ENCODE measurements at places on chromosomes 3 and 15.

- DNase-seq: no peak
Observed at GRCh38 chr15:57493351-57493750, 98.4 kb upstream of the MYZAP start.

GRCh38 chr3:180072786-180073185, 36.0 kb upstream of the PEX5L start:
- DNase-seq: no peak

DNA sequence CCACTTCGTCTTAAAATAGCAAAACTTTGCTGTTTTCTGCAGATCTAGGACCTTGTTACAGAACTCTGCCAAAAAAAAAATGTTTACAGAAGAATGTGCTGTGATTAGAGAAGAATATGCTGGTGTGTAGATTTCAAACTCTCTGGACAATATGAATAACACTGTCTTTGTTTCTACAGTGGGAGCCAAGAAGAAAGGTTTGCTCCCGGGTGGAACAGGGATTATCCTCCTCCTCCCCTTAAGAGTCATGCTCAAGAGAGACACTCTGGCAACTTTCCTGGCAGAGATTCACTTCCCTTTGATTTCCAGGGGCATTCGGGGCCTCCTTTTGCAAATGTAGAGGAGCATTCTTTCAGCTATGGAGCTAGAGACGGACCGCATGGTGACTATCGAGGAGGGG, 27.3 kb downstream of the RBM6 start:
- no peak for DNase-seq

DNA sequence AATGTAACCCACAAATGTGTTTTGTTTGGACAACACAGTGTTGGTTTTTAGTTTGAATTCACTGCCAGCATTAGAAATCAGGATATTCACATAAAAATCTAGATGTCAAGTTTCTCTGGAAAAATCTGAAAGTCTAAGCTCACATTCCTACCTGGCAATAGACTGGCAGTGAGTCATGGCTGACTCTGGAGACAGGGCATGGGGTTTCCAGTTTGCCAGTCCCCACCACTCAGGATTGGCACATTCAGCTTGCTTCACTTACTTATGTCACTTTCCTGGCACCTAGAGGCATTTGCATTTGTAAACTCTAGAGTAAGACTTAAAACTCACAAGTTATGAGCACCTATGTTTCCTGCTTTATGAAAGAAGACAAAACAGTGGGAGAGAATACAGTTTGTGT, 19.1 kb upstream of the SEC61A1 start:
- DNase-seq: no peak

DNA sequence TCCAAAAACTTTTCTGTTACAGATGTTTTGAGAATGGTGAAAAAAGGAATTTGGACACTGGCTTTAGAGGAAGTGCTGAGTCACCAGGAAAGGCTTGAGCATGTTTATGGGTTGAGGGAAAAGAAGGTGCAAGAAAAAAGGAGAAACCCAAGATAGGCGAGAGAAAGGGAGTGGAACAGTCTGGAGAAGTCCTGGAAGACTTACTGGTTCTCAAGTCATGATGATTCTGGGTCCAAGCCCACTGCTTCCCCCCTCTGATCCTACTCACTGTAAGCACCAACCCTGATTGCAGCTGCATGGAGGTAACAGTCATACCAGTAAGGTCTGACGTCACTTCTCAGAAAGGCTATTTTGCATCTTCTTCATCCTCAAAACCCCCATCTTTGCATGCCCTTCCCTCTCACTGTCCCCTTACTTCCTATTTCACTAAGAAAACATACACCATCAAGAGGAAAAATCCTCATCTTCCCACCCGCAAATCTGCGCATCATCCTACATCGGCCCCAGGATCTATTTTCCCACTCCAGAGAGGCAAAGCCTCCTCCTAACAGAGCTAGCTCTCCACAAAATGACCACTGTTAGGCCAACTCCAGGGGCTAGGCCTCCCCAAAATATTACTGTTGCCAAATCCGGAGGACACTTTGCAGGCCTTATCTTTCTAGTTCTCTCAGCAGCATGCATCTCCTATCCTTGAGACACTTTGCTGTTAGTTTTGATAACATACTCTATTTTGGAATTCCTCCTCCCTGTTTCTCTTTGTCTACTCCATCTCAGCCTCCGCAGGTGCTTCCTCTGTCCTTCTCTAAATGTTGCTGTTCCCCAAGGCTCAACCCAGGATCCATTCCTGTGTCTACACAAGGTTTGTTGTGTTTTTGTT, 3.2 kb upstream of the ATP13A3 start:
- DNase-seq: no peak

Data from NCI-H446 (cell line).